Hypothalamus (tissue), 51 donors: ENCODE measurements at places on chromosomes 5 and 9.

GRCh38 chr9:114174876-114175771, 19.8 kb downstream of the COL27A1 start:
- DNase-seq = no peak

DNA sequence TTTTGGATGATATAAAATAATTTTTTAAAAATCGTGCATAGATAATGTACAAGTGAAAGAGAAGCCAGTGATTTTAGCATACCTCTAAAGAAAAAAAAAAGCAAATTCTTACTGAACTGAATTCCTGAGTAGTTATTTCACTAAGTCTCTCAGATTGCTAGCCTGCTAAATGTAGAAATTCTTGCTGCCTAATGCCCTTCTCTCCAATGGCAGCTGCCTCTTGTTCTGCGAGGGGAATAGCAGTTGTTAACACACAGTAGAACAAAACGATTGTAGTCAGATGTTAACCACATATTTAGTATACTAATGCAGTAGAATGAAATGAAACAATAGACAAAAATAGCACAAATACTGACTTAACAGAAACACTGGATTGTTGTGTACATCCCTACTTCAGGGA, 26.8 kb downstream of the SMAD5 start:
- no peak for DNase-seq

GRCh38 chr5:54616031-54616430, 98.5 kb downstream of the SNX18 start:
- DNase-seq = no peak

- no peak for DNase-seq
Measured at GRCh38 chr5:179225387-179225786, 119.9 kb downstream of the ADAMTS2 start.

GRCh38 chr5:74673011-74673790, 11.8 kb upstream of the HEXB start:
- DNase-seq = no peak

- no peak for DNase-seq
Measured at GRCh38 chr5:83857341-83857740, 136.7 kb upstream of the HAPLN1 start.

GRCh38 chr9:34546834-34547827, 24.3 kb upstream of the ENHO start:
- DNase-seq = peak; percentile 15

DNA sequence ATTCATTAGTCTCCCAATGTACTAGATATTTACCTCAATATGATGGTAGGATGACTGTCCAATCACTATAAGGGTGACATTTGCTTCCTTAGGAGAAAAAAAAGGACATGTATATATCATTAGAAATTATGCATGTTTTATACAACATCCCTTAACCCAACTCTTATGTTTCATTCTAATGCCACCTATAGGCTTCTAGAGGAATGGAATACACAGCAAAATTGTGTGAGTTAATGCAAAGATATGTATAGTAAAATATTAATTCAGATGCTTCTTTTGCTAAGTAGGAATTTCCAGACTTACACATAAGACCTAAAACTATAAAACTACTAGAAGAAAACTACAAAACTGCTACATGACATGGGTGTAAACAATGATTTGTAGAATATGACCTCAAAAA, 3.5 kb downstream of the PRXL2C start:
- no peak for DNase-seq

DNA sequence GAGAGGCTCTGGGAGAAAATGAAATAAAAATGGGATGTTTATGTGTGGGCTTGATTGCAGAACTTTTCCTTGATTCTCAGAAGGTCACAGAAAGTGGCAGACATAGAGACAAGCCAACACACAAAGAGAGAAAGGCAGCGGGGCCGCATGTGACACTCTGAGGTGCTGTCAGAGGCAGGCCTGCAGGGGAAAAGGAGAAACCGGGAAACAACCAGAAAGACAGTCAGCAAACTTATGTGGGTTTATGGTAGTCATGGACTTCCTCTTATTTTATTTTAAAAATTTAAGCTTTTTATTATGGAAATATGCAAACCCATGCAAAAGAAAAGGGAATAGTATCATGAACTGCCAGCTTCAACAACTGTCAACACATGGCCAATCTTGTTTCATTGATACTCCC, 16.3 kb upstream of the IGFBPL1 start:
- DNase-seq = no peak

- DNase-seq = no peak
Measured at GRCh38 chr9:115207003-115207836, 89.3 kb upstream of the TNC start.

GRCh38 chr5:114434396-114435219, 72.7 kb downstream of the KCNN2 start:
- DNase-seq = no peak

DNA sequence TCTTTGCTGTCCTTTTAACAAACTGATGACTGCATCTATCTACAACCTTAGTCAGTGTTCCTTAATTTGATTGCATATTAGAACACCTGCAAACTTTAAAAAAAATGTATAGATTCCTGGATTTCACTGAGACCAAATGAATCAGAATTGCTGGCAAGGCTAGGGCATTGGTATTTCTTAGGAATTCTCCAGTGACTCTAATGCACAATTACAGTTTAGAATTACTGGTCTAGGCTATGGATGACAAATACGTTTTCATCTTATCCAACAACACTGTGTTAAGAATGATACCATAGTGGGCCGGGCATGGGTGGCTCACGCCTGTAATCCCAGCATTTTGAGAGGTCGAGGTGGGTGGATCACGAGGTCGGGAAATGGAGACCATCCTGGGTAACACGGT, 545.9 kb upstream of the RIOK2 start:
- DNase-seq = no peak

DNA sequence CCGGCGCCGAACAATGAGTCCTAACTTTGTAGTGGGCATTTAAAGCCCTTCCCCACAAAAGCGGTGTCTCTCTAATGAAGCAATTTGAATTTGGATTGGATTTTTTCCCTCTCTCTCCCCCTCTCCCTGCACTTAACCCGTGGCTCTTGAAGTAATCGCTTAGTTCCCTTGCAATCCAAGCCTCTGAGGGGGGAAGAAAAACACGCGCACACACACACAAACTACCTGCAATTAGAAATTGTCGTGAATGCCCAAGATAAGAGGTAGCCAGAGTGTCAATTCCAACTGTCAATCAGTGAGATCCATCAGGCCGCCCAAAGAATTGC, 1.2 kb downstream of the LHX6 start:
- no peak for DNase-seq

DNA sequence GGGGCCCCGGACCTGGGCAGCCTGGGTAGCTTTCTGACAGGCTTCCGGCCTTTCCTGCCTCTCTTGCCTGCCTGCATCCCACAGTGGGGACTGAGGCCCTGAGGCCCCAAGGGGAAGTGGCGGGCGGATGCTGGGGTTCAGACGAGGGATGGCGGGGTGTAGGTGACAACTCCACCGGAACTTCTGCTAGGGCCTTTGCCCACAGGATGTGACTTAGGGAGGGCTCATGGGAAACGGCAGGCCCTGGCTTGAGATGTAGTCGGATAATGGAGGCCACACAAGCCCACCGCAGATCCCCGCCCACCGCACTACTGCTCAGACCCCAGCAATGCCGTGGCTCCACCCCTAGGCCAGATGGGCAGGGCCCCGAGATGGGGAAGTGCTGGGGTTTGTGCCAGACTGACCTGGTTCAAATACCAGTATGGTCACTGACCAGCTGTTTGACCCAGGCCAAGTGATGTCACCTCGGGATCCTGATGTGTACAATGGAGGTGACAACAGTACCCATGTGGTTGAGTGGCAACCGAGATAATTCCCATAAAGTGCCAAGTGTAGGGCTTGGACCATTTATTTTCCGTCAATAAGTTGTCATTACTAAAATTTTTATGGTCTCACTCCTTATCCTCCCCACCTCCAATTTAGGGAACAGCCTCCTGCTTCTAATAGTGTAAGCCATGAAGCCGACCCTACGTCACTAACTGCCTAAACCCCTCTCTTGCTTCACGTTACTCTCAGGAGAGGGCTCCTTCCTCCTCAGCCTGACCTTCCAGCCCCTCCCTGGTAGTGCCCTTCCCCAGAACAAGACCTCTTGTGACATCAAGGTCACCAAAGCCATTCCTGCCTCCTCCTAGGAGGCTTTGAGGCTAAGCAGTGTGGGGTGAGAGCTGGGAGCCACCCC, 2.5 kb upstream of the CDK9 start:
- DNase-seq = no peak

- no peak for DNase-seq
Measured at GRCh38 chr9:79615038-79615437, 43.3 kb downstream of the TLE4 start.

- DNase-seq = no peak
Measured at GRCh38 chr5:132695956-132696355, 22.2 kb downstream of the IL4 start.

GRCh38 chr9:90789862-90790261, 11.8 kb upstream of the SYK start:
- no peak for DNase-seq

GRCh38 chr9:98271479-98271878, 16.0 kb upstream of the TBC1D2 start:
- no peak for DNase-seq

GRCh38 chr9:89750117-89750791, 145.4 kb downstream of the GADD45G start:
- peak; percentile 16 for DNase-seq

- no peak for DNase-seq
Measured at GRCh38 chr5:18101532-18101931, 467.3 kb downstream of the TAF11L14 start.

DNA sequence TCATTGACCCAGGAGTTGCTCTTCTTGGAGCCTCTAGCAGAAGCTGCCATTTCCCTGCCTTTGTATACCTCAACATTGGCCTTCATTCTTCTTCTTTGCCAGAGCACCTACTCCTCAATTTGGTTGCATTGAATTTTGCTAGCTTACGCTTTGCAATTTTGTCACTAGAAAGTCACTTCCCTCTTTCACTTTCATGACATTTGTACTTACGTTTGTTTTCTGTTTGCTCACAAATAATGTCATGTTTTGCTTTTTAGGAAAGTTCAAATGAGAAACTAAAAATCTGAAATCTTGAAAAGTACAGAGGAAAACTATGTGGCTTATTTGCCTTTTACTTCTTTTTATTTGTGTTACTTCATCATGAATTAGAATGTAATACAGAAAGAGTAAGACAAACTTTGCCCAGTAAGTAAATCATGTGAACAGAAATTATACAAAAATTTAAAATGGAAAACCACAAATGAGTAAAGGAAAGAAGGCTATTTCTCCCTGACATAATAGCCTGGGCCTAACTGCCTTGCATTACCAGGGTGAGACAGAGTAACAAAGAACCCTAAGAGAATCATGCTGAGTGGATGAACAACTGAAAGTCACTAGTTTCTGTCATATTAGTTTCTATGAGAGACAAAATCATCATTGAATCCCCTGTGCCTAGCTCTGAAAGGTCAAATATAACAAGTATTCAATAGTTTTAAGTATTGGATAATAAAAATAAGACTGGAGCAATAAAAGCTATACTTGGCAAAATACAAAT, 7.4 kb upstream of the IFNA1 start:
- no peak for DNase-seq

DNA sequence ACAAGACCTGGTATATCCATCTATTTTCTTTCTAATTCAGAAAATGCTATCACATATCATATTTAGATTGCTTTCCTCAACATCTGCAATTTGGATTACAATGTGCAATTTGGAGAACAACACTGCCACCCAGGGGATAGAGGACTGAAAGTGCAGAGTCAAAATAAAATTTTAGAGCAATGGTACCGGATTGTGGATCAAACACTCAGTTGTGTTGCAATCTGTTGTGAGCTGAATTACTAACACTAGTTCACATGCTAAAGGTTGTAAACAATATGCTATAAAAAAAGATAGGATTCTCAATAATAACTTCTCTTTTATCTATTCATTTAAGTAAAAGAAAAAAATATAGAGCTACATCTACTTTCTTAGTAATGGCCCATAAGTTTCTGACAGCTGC, 11.9 kb upstream of the SRFBP1 start:
- peak; percentile 38 for DNase-seq

GRCh38 chr5:177430140-177430951, 3.9 kb downstream of the GRK6 start:
- DNase-seq = no peak

- no peak for DNase-seq
Measured at GRCh38 chr9:78397454-78397853, 100.5 kb downstream of the PSAT1 start.

DNA sequence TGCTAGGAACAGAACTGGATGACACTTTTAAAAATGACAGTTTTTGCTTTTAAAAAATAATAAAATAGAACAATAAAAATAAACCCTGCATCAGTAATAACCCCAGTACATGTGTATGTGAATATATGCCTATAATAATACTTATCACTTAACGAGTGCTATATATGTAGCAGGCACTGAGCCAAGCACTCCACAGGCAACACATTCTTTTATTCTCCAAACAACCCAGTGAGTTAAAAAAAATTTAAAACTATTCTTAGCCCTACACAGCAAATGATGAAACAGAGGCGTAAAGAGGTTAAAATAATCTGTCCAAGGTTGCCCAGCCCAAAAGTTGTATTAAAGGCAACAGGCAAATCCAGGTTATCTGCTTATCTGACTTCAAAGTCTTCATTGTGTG, 124.5 kb upstream of the SMIM23 start:
- DNase-seq = no peak

DNA sequence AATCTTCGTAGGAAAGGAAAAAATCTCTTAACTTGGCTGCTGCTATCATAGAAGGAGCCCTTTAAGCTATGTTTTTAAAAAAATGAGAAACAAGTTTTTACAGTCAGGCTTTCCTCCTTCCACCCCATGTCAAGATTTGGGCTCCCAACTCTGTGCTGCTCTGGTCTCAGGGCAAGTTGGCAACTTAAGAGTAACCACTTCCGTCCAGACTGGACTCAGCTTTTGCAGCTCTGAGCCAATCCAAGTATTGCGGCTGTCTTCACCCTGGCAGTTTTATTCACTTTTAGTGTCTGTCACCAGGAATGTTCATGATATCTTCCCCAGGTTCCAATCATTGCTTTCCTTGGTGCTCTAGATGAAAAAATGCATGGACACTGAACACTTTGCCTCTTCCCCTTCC, 115.9 kb upstream of the GAS1 start:
- DNase-seq = no peak

GRCh38 chr5:142304013-142304701, 20.7 kb downstream of the SPRY4 start:
- no peak for DNase-seq

DNA sequence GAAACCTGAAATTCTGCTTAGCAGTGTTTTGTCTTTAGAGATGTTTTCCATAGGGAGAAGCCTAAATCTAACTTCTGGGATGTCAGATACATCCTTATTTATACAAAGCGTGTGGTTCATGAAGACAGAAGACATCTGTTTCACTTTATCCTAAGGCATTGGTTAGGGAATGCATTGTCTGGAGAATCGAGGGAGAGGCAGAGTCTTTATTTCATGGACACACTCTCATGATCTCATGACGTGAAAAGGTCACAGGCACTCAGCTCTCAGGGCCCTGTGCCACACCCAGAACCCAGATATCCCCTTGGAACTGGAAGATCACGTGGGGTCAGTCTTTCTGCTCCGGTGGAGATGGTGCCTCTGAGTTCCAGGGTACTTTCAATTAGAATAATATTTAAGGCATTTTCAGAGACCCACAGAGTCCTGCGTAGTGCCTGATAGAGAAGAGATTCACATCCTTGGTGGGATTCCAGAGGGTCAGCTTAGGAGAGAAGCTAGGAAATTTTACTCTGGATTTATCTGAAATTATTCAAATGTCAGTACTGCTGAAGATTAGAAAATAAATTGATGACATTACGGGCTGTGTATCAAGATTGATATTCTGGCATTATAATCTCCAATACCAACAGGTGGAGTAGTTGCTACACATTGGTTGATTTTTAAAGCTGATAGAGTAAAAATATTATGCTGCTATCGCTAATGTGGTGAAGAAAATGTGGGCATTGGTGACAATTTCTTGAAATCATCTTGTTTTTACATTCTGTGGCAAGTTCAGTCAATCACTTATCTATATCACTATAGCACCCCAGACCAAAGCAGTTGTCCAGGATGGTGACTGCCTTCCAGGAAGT, 378.3 kb downstream of the MTRR start:
- no peak for DNase-seq
